Esophagus squamous epithelium (tissue), 5 donors: ENCODE measurements at places on chromosomes 7 and 10.

DNA sequence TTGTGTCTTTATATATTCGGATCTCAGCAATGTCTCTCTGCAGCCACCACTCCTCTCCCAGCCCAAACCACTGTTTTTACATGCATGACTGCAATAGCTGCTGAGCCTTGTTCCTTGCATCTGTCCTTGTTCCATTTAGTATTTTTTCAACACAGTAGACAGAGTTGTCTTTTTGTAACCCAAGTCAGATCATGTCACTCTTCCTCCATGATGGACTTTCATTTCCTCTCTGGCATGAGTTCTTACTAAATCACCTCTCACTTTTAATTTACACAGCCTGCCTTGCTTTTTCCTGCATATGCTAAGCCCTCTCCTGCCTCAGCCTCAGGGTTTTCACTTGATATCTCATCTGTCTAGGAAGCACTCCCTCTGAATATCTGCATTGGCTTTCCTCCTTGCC is 353.2 kb downstream of the HGF start:
- no peak for DNase-seq

DNA sequence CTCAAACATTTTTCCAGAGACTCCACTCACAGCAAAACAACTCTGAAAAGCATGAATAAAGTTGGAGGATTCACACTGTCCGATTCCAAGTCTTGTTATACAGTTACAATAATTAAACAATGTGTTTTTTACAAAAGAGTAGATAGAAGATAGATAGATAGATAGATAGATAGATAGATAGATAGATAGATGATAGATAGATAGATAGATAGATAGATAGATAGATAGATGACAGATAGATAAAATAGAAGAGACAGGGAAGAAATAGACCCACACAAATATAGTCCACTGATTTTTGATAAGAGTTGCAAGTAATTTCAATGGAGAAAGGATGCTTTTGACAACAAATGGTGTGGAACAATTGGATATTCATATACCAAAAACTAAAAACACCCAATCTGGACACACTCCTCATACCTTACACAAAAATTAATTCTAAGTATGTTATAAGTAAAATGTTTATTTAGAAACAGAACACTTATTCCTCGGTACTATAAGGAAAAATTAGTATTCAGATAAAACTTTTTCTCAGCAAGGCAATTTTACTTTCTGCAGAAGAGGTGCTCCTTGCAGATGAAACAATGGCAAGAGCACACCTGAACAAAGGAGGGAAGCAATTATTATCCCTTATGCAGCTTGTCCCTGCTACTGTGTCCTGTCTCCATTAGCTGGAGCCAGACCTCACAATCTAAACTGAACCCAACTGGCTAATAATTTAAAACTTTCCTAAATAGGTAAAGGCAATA is 5.7 kb upstream of the TAS2R39 start:
- no peak for DNase-seq

- DNase-seq, result no peak
These were observed 99.8 kb upstream of the AGBL3 start for GRCh38 chr7:134886353-134887057.

GRCh38 chr7:137818036-137818435 is 28.7 kb downstream of the DGKI start:
- DNase-seq, result no peak

GRCh38 chr10:14873090-14873760 is 5.4 kb upstream of the SUV39H2 start:
- DNase-seq, result no peak

DNA sequence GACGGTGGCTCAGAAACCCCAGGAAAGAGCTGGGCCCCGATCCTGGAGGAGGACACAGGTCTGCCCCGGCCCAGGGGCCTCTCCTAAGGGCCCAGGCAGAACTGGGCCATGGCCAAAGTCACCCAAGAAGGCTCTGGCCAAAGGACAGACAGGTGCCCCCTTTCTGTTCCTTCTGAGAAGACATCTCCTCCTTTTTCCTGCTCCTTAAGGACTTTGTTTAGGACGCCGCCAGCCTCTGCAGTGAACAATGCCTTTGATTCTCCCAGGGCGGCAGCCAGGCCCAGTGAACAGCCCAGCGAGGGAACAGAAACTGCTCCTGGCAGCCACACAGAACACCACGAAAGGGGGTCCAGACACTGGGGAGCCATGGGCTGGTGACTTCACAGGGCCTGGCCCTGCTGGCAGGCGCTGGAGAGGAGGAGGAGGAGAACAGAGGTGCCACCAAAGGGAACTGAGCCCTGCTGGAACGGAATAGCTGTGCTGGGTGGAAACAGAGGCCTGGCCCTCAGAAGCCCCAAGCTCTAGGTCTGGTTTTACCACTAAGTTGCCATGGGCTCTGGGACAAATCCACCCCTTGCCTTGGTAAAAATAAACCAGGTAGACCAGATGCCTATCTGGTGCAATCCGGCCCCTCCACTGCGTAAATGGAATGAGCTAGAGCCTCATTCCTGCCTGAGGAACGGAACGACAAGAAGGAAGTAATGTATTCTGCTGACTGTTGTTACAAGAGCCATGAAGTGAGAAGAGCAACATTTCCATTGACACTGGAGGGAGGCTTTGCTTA is 163.3 kb upstream of the RHEB start:
- no peak for DNase-seq

GRCh38 chr7:26374647-26375373 is 83.1 kb downstream of the SNX10 start:
- no peak for DNase-seq
